ENCODE measurements at places on chromosomes 4 and X. TPM values are rescaled to one million over a fixed set of nuclear protein-coding genes. Genes with fewer than 3 reads are reported as not detected.

The SYTL5 gene
- not detected for polyA plus RNA-seq

The APLN gene
- not detected for polyA plus RNA-seq

The UGT2B17 gene
- polyA plus RNA-seq, result not detected

The HTR2C gene
- polyA plus RNA-seq, result not detected

The TFDP3 gene
- polyA plus RNA-seq, result not detected

The DUX4 gene
- not detected for polyA plus RNA-seq

The DCAF4L1 gene
- polyA plus RNA-seq, result not detected

The TMEM255A gene
- not detected for polyA plus RNA-seq

The UGT2B7 gene
- polyA plus RNA-seq, result not detected

The NHS gene
- not detected for polyA plus RNA-seq

The CYTL1 gene
- not detected for polyA plus RNA-seq
